ENCODE measurements at places on chromosomes 2 and 18. TPM values are rescaled to one million over a fixed set of nuclear protein-coding genes. Genes with fewer than 3 reads are reported as not detected.

Gene XDH
- total RNA-seq = 0.23 TPM

Gene RTP5
- not detected for total RNA-seq

Gene CCDC141
- not detected for total RNA-seq

Gene TEKT4
- total RNA-seq = not detected

Gene MEP1B
- total RNA-seq = not detected

Gene TOGARAM2
- 0.07 TPM for total RNA-seq

Gene TUBA3E
- total RNA-seq = not detected

Gene ERBB4
- 1.3 TPM for total RNA-seq

Gene ASB18
- not detected for total RNA-seq

Gene PSTPIP2
- 5.0 TPM for total RNA-seq

Gene NR4A2
- total RNA-seq = 1.2 TPM

DNA sequence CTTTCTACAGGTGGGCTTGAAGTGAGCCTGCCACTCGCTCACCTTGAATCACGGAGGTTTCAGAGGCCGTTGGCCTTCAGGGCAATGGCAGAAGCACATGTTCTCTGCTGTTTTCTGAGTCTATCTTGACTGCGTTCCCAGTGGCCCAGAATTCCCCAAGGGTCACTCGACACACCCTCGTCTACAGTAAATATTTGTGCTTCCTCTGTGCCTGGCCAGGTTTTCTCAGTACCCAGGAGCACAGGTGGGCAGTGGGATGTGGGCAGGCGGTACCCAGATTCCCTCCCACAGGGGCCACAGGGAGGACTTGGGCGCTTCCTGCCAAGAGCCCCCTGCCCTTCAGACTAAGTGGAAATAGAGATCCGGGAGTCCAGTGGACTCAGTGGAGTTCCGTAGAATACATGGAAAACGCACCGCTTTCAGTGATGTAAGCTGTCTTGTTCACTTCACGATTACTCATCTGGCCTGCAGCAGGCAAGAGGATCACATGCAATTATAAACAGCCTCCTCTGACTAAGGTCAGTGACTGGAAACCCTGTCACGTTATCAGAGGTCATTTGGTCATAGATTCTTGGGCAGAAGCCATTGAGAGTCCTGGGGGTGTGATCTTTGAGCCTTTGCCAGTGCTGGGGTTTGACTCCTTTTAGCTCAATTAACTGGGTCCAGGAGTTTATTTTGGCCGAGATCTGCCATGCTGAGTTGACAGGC is 179.8 kb downstream of the NEDD4L start:
- no peak for DNase-seq

- DNase-seq = peak; percentile 95
Measured at GRCh38 chr2:230712443-230713330, at the start of gene CAB39. CAB39 (plus strand) TSS chr2:230712842; CDS start chr2:230760002, 47,160 bp downstream.

DNA sequence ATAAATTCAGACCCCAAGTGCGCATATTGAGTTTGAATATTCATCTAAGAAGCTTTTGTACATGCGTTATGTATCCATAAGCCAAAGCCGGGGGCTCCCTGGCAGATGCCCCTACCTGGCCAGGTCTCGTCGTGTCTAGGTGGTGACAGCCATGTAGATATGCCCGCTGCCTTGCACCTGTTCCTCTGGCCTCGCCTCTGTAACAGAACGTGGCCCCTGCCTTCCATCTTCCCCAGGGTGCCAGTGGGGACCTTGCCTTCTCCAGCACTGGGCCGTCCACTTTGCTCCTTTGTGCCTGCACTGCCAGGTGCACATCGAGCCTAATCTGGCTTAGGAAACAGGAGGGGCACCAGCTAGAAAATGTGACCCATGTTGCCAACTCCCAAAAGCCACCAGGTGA is 198.2 kb downstream of the AGAP1 start:
- no peak for DNase-seq

DNA sequence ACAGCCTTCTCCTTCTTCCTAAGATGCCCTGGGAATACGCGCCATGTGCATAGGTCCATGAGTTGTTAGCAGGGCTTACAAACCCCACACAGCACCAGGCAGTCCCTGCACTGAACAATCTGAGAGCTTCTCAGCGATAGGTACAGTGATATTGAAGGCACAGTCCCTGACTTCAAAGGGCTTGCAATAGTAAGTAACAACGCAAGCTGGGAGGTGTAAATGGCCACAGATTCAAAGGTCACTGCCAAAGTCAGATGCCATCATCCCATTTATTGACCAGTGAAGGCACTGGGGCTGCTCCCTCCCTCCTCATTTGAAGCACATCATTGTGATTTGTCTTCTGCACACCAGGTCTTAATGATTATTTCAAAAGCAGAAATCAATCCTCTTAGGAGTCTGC is 541 bp upstream of the SCYGR3 start:
- DNase-seq = no peak

- no peak for DNase-seq
Measured at GRCh38 chr2:32900246-32900973, 46.3 kb upstream of the LTBP1 start.

DNA sequence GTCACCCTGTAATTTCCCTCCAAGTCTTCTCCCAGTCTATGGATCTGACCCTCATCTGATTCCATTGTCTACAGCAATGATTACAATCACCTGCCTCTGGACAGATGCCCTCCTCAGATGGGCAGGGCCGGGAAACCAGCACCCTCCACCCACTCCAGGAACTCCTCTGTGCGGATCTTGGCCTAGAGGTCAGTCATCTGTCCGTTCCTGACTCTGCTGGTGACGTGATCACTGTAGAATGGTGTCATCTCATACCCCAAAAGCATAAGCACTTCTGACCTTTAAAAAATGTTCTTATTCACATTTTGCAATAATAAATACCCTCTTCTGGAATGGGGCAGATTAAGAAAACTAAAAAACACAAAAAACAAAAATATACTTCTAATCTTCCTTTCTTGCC is 29.5 kb upstream of the BZW1 start:
- DNase-seq = no peak

- no peak for DNase-seq
Measured at GRCh38 chr2:209331291-209331844, 92.5 kb upstream of the MAP2 start.

- DNase-seq = no peak
Measured at GRCh38 chr18:44039216-44039615, 641.5 kb upstream of the SETBP1 start.

GRCh38 chr2:240255165-240255491 is 114.7 kb upstream of the OTOS start:
- peak; percentile 67 for DNase-seq

- no peak for DNase-seq
Measured at GRCh38 chr2:224885836-224886547, 156.3 kb downstream of the DOCK10 start.

DNA sequence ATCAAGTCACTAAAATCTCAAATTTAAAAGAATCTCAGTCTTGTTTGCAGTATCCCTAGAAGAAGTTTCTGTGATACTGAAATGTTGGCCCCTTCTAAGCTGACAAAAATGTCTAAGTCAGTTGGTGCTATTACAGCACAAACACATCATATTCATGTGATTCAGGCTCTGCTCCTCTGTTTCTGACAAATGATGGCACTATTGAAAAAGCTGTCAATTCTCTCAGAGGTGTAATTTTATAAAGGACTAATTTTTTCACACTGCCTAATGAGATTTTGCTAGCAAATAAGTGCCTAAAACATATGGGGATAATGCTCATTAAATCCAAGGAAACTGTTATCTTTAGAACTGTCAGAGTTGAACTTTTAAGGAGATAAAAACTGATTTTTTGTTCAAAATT is 445.9 kb downstream of the DSC3 start:
- DNase-seq = no peak

- no peak for DNase-seq
Measured at GRCh38 chr2:173876833-173877413, 88.2 kb downstream of the SP3 start.

- no peak for DNase-seq
Measured at GRCh38 chr2:119174216-119174992, 15.9 kb upstream of the C1QL2 start.
